Ascending aorta (tissue), 2 donors: ENCODE measurements at places on chromosomes 13 and 19. TPM values are rescaled to one million over a fixed set of nuclear protein-coding genes. Genes with fewer than 3 reads are reported as not detected.

DNA sequence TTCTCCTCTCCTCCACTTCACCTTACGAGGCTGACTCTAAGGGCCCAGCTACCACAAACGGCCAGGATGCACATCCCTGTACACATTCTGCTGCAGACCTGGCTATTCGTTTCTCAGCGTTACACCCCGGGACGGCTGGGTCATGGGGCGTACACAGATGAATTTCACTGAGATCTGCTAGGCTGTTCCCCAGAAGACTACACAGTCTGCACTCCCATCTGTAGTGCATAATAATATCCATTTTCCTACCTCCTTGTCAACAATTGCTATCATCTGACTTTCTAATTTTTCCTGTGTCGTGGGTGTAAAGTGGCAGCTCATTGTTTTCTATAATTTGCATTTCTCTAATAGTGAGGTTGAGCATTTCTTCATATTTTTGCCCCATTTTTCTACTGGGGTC, 85.7 kb downstream of the TM9SF2 start:
- no peaks in the 10 kb centered on the region for H3K36me3 ChIP-seq
- peaks cover 4% of the 10 kb centered on the region for H3K4me1 ChIP-seq

- DNase-seq, result no peak
- no peak overlapping the region for H3K4me3 ChIP-seq
- no peak overlapping the region for H3K27ac ChIP-seq
- no peaks in the 10 kb centered on the region for H3K27me3 ChIP-seq
Observed at GRCh38 chr13:84130495-84131114, 248.3 kb upstream of the SLITRK1 start.

DNA sequence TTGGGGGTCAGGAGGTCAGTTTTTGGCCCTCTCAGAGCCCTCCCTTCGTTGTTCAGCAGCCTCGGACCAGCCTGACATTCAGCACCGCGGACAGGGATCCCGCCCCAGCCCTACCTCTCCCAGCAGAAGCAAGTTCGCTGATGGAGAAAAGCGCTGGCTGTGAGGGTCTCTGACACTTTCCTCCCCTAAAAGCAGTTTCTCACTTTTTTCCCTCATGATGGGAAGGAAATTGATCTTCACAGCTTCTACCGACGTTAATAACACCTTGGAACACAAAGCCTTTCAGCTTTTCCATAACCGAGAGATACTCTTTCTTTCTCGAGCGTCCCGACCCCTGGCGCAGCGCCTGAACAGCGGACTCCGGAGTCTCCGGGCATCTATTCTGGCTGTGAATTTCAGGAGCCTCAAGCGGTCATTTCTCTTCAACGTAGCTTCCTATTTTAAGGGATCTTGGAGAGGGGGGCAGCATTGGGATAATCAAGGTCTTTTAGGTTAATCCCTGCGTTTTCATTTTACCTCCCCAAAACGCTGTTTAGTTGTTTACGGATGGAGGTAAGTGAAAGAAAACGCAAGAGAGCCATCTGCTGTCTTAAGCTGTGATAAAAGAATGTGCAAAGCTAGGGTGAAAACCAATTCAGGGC, 467.2 kb downstream of the ITGBL1 start:
- no peak overlapping the region for H3K4me3 ChIP-seq
- no peaks in the 10 kb centered on the region for H3K4me1 ChIP-seq
- H3K36me3 ChIP-seq, result no peaks in the 10 kb centered on the region
- H3K27ac ChIP-seq, result no peak overlapping the region
- H3K27me3 ChIP-seq, result peaks cover 7% of the 10 kb centered on the region
- no peak for DNase-seq

Gene EPS8L1
- not detected for total RNA-seq

Gene LRRC63
- not detected for total RNA-seq
